Type B pancreatic cell (in vitro differentiated cells): ENCODE measurements at places on chromosomes 16 and 17. TPM values are rescaled to one million over a fixed set of nuclear protein-coding genes. Genes with fewer than 3 reads are reported as not detected.

The LRRC37B gene
- 15.0 and 28.8 TPM in 2 replicates for total RNA-seq

- DNase-seq = no peak
Observed at GRCh38 chr17:67365738-67366192, 612 bp downstream of the PSMD12 start.

DNA sequence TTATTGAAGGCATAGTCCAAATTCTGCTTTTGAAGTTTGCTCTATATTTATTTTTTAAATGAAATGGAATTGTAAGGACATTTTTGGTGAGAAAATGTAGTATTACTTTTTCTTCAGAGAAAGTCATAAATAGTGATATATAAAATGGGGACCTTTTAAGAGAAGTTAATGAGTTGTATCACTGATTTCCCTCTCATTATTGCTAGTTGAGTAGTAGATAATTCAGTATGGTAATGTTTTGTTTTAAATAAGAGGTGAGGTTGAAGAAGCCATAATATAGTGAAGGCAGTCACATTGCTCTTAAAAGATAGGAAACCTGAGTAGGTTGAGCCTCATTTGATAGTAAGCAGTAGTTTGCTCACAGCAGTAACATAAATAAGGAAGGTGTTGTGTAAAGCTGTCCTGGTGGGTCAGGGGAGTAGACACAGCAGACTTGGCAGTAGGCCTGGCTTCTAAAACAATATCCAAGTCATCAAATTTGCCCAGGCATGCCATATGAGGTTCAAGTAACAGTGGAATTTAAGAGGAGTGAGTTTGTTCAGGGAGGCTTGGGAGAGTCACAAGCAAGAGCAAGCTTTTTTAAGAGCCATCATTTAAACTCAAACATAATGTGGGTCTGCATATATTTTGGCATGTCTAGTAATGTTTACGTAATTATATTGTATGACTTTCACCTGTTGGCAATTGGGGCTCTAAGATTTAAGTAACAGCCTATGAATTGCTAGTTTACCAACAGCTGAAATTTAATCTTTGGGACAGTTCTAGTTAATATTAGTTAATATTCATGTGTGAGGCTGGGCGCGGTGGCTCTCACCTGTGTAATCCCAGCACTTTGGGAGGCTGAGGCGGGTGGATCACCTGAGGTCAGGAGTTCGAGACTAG lies 6.5 kb downstream of the NFATC3 start:
- no peak for DNase-seq

DNA sequence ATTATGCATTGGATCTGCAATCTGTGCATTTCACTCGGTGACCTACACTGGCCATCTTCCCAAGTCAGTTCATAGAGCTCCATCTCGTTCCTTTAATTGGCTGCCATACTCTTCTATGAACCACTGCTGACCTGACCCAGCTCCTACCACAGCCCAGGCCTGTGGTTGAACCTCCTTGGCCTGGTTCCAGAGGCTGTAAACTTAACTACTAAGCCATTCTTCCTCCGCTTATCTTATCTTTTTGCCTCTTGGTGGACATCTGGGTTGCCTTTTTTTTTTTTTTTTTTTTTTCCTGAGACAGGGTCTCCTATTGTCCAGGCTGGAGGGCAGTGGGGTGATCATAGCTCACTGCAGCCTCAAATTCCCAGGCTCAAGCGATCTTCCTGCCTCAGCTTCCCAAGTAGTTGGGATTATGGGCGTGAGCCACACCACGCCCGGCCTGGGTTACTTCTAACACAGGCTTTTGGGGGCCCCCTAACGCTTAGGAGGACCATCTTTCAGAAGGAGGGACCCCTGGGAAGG lies 18.3 kb downstream of the COQ7 start:
- no peak for DNase-seq

The OXLD1 gene
- total RNA-seq = 24.0 and 28.1 TPM in 2 replicates

DNA sequence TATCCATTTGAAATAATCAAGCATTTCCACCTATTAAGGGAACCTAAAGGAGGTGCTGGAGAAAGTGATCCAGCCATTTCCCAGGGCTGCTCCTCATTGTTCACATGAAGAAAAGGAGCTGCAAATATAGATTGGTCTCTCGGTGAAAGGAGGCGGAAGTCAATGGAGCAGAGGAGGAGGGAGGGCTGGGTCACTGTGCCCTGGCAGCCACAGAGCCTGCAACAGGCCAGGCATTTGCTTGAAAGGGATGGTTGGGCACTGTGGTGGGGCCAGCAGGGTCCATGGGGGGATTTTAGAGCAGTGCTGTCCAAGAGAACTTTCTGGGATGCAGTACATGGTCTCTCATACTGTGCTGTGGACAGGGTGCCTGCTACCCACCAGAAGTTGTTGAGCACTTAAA lies 173.2 kb downstream of the CYLD start:
- no peak for DNase-seq

GRCh38 chr16:19599968-19600716 lies 44.6 kb downstream of the VPS35L start:
- DNase-seq = no peak

GRCh38 chr16:73183611-73184092 lies 135.7 kb upstream of the ZFHX3 start:
- no peak for DNase-seq

DNA sequence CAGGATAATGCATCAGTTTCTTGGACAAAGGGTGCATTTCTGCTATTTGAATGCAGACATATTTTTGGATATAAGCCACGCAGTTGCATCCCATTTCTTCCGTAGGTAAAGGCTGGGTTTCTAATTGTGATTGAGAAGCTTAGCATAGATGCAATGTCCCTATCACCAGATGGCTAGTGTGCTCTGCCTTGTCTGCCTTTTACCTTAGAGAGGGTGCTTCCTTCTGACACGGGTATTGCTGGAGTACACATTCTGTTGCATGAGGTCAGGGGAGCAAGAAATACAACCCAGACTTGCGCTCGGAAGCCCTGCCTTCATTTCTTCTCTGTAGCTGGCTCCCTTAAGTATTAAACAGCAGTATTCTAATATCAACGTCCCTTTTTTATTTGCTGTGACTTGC lies 337.4 kb downstream of the WWOX start:
- DNase-seq = no peak

DNA sequence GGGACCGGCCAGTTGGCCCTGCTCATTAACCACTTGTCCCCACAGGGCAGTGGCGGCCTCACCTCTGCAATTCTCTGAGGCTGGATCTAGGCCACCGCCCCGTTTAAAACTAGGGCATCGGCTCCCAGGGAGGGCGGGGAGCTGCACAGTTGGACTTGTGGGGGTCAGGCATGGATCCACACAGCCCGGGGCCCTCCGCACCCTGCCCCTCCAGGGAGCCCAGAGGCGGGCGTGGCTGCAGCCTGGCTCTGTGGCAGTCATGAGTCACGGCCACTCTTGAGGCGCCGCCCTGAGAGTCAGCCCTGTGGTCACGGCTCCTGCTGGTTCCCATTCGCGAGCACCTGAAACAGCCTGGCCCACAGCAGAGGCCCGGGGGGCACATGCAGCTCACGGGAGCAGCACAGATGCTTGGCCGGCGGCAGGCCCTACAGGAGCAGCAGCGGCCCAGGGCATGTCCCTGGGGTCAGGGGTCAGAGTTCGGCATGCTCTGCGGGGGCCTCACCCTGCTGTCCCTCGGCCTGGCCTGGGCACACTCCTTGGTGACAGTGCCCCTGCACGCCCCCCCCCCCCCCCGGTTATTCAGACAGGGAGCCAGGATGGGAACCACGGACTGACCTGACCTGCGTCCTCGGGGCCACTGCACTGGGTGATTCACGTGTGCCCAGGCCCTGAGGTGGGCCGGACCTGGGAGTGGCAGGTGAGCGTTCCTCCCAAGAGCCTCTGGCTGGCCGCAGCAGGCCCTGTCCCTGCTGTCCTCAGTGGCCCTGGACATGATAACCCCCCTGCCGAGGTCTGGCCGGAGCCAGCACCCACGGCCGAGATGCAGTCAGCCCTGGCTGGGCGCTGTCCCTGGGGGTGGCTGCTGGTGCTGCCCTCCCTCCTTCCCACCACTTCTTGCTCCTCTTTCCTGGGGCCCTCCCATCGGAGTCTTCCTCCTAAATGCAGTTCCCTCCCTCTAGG lies 8.2 kb downstream of the CAPN15 start:
- DNase-seq = no peak
